H9 (cell line): ENCODE measurements at places on chromosomes 2 and 18. TPM values are rescaled to one million over a fixed set of nuclear protein-coding genes. Genes with fewer than 3 reads are reported as not detected.

DNA sequence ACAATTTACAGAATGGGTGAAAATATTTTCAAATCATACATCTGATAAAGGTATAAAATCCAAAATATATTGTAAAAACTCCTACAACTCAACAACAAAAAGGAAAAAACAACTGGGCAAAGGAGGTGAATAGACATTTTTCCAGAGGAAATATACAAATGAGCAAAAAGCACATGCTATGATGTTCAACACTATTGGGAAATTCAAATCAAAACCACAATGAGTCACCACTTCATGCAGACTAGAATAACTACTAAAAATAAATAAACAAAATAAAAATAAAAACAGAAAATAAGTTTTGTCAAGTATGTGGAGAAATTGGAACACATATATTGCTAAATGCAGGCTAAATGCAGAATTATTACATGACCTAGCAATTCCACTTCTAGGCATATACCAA lies 120.9 kb downstream of the FSIP2 start:
- H3K4me1 ChIP-seq: no peaks in the 10 kb centered on the region
- no peak overlapping the region for H3K27ac ChIP-seq
- peaks cover 5% of the 10 kb centered on the region for H3K36me3 ChIP-seq
- H3K27me3 ChIP-seq: no peaks in the 10 kb centered on the region

TMEM178A gene
- 7.5 and 7.8 TPM in 2 replicates for total RNA-seq

MC5R gene
- not detected in 2 replicates for total RNA-seq

GRCh38 chr18:42778024-42778423 lies 337.5 kb downstream of the RIT2 start:
- no peak for DNase-seq
- no peak overlapping the region for H3K4me3 ChIP-seq
- no peak overlapping the region for H3K27ac ChIP-seq
- peaks cover 6% of the 10 kb centered on the region; the same call in 1 of the 2 replicates for H3K4me1 ChIP-seq
- no peaks in the 10 kb centered on the region for H3K36me3 ChIP-seq
- no peaks in the 10 kb centered on the region for H3K27me3 ChIP-seq

DNA sequence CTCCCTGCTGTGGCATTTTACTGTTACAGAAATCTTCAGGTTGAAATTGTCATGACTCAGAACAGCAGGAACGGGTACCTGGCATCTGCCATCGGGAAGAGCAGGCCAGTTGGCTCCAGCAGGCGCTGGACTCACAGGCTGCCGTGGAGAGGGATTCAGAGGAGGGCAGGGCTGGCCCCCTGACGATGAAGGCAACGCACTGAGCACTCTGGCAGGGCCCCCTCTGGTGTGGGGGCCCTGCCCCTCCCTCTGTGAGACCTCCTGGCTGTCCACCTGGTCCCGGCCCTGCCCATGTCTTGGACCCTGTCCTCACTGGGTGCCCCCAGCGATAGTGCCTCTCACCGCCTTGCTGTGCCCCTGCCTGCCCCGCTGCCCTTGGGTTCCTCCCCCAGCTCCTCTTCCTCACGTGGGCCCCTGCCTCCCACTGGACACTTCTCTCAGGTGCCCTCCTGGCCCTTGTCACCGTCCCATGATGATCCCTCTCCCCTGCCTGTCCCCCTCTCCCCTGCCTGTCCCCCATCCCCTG lies 23.3 kb upstream of the ALLC start:
- H3K36me3 ChIP-seq: no peaks in the 10 kb centered on the region
- peak; percentile 20 for DNase-seq
- no peak overlapping the region for H3K27ac ChIP-seq

DNA sequence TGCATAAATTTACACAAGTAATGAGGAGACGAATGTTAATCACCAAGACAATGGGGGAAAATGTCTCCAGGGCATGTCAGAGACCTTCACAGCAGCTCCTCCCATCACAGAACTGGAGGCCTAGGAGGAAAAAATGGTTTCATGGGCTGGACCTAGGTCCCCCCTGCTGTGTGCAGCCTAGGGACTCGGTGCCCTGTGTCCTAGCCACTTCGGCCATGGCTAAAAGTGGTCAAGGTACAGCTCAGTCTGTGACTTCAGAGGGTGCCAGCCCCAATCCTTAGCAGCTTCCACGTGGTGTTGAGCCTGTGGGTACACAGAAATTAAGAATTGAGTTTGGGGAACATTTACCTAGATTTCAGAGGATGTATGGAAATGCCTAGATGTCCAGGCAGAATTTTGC lies 152.2 kb upstream of the KCNJ3 start:
- H3K36me3 ChIP-seq: peaks cover 23% of the 10 kb centered on the region
- no peak for DNase-seq
- no peaks in the 10 kb centered on the region for H3K4me1 ChIP-seq
- H3K27me3 ChIP-seq: no peaks in the 10 kb centered on the region

DNA sequence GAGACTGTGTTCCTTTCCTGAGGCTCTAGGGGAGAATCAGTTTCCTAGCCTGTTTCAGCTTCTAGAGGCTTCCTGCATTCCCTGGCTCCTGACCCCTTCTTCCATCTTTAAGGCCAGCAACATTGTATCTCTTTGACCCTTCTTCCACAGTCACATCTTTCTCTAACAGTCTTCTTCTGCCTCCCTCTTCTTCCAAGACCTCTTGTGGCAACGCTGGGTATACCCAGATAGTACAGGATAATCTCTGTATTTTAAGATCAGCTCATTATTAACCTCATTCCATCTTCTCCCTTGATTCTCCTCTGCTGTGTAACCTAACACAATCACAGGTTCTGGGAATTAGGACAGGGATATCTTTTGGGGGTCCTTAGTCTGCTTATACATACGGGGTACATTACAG lies 8.9 kb upstream of the MYL12A start:
- DNase-seq: no peak
- no peaks in the 10 kb centered on the region for H3K27me3 ChIP-seq
- no peak overlapping the region for H3K27ac ChIP-seq
- H3K4me3 ChIP-seq: no peak overlapping the region
- no peaks in the 10 kb centered on the region for H3K4me1 ChIP-seq
- H3K36me3 ChIP-seq: peaks cover 31% of the 10 kb centered on the region

DNA sequence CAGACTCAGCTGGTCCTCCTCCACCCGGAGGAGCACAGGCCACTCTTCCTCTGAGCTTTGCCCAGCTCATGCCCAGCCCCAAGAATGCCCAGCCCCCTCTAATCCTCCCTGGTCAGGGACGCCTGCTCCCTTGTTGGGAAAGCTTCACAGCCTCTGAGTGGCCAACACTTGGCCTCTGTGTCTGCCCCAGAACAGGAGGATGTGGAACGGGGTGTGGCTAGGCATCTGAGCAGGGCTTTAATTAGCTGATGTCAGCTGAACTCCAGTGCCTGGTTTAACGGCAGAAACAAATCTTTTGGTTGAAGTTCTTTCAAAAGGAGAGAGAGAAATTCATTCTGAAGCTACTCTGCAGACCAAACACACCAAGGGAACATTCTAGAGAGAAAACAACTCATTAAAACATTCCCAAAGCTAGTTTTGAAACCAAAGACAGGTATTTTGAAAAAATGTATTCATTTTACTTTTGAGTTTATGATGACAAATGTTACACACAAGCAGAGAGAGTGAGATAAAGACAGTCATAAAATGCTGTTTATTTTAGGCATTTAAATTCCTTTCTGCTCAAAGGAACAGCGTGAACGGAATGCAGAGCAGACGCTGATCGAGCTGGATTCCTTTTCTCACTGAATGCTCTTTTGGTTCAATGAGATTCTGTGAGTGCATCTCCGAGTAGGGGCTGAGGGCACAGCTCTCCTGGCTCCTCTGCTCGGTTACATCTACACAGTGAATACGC lies 63.8 kb downstream of the RTP5 start:
- no peak for DNase-seq
- no peak overlapping the region for H3K4me3 ChIP-seq
- H3K27me3 ChIP-seq: no peaks in the 10 kb centered on the region
- H3K4me1 ChIP-seq: no peaks in the 10 kb centered on the region
- no peak overlapping the region for H3K27ac ChIP-seq
- peaks cover 10% of the 10 kb centered on the region for H3K36me3 ChIP-seq

DNA sequence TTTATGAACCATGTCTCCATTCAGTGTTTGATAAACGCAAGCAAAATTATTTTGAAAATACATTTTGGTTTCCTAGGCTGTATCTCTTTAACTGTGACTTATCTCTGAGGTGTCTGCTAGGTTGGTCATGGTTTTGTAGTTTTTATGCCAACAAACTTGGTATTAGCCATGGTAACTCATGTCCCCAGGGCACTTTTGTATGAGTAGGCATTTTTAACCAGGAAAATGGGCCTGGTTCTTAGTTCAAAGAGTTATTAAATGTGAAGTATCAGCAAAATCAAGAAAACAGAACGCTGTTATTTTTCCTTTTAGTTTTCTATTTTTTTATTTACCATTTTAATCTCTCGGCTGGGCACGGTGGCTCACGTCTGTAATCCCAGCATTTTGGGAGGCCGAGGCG lies 179.3 kb upstream of the LHCGR start:
- no peak overlapping the region for H3K27ac ChIP-seq
- H3K36me3 ChIP-seq: no peaks in the 10 kb centered on the region
- no peak for DNase-seq
- no peaks in the 10 kb centered on the region for H3K4me1 ChIP-seq
- no peaks in the 10 kb centered on the region for H3K27me3 ChIP-seq

DNA sequence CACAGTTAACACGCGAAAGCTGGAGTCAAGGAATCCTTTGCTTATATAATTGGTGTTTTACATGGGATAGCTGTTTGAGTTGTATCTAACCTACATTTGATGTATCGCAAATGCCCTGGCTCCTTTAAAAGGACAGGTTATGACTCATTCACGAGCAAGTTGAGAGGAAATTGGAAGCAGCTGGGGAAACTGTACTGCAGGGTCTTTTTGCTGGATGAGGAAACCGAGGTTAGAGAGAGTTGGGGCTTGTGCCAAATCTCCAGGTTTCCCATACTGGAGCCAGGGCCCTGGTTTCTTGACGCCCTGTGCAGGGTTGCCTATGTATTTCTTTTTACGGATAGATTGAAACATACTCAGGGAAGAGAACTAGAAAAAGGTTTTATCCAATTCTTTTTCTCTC lies 60.0 kb upstream of the SPTBN1 start:
- H3K36me3 ChIP-seq: no peaks in the 10 kb centered on the region
- H3K27ac ChIP-seq: no peak overlapping the region
- no peak for DNase-seq
- no peak overlapping the region for H3K4me3 ChIP-seq
- H3K27me3 ChIP-seq: no peaks in the 10 kb centered on the region
- no peaks in the 10 kb centered on the region for H3K4me1 ChIP-seq

SP3 gene
- 86.3 and 87.6 TPM in 2 replicates for total RNA-seq

- no peak overlapping the region for H3K27ac ChIP-seq
- no peak for DNase-seq
- H3K27me3 ChIP-seq: no peaks in the 10 kb centered on the region
- peaks cover 94% of the 10 kb centered on the region for H3K36me3 ChIP-seq
- H3K4me1 ChIP-seq: no peaks in the 10 kb centered on the region
These were observed 10.2 kb downstream of the RNASEH1 start for GRCh38 chr2:3547915-3548314.

DNA sequence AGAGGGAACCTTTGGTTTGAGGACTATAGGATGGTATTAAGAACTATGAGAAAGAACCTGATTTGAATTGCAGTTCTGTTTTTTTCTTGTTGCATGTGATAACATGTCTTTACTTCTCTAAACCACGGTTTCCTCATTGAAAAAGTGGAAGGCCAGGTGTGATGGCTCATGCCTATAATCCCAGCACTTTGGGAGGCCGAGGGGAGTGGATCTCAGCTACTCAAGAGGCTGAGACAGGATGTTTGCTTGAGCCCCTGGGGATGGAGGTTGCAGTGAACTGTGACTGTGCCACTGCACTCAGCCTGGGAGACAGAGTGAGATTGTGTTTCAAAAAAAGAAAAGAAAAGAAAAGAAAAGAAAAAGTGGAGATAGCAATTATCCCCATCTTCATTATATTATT lies 32.3 kb downstream of the SCN9A start:
- no peak overlapping the region for H3K4me3 ChIP-seq
- no peaks in the 10 kb centered on the region for H3K36me3 ChIP-seq
- H3K27ac ChIP-seq: no peak overlapping the region
- H3K4me1 ChIP-seq: no peaks in the 10 kb centered on the region
- DNase-seq: peak; percentile 45

DNA sequence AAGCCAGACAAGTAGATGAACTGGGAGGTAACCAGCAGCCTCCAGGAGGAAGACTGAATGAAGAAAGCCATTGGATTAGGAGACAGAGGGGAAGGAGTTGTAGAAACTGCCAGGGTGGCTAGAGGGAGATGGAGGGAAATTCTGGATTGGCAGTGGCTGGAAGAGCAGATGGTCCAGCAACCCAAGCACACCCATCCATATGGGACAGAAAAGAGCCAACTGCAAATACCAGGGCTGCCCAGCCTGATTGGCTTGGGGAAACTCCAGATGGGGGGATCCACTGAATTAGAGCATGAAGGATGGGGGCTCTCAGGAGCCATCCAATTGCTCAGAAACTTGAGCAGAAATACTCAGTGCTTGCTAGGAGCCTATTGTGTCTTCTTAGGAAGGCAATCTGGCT lies 173.5 kb upstream of the EPB41L3 start:
- no peaks in the 10 kb centered on the region for H3K27me3 ChIP-seq
- no peak overlapping the region for H3K27ac ChIP-seq
- DNase-seq: no peak
- no peaks in the 10 kb centered on the region for H3K36me3 ChIP-seq

GALNT13 gene
- total RNA-seq: 6.6 and 6.7 TPM in 2 replicates

DNA sequence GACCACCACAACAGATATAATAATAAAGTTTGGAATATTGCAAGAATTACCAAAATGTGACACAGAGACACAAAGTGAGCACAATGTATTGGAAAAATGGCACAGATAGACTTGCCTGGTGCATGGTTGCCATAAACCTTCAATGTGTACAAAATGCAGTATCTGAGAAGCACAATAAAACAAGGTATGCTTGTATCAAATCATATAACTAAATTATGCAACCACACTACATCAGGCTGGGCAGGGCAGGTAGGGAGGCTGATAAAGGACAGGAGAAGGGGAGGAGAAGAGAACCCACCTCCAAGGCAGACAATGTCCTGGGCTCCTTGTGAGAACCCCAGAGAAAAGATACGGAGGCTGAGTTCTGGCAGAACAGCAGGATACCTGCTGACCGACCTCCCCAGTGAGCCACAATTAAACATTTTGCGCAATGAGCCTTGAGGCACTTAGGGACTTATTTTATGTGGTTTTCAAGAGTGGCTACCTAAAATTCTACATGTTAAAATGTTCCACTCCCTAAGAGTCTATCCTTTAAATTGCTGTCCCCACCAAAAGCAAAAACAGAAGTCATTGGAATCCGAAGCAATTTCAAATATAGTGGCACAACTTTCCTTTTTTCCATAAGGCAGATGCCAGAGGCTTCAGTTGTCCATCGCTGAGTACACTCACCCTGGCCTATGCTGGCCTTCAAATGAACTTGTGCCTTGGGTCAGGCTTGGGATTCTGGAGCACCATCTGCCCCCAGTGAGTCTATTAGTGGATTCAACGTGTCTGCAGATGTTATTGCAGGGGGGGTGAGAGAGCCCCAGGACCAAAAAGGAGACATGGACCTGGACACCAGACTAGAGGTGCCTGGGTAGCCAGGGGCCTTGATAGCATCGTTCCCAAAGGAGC lies 16.8 kb downstream of the WDFY1 start:
- no peak overlapping the region for H3K27ac ChIP-seq
- H3K4me3 ChIP-seq: no peak overlapping the region
- no peaks in the 10 kb centered on the region for H3K27me3 ChIP-seq

- H3K27ac ChIP-seq: no peak overlapping the region
- H3K36me3 ChIP-seq: no peaks in the 10 kb centered on the region
- H3K27me3 ChIP-seq: no peaks in the 10 kb centered on the region
These were observed 366.2 kb upstream of the SPRED2 start for GRCh38 chr2:65798641-65799040.

FLACC1 gene
- 0.42 TPM in 1 of 2 replicates, not detected in the other for total RNA-seq
